ENCODE measurements at places on chromosomes 5 and 9.

- DNase-seq: no peak
Observed at GRCh38 chr9:134355158-134355557, 28.9 kb downstream of the RXRA start.

DNA sequence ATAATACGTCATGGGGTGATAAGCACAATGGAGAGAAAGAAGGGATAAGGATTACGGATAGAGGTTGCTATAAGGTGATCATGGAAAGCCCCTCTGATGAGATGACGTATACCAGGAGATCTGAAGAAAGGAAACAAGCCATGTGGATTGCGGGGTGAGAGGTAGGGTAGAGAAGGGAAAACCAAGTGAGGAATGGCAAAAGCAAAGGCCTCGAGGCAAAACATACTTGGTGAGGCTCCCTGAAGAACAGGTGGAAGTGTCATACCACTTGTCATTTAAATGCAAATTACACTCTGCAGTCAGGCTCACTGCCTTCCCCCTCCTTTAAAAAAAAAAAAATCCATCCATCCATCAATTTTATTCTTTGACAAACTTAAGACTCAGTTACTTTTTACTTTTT is 420.8 kb downstream of the RAB3C start:
- no peak for DNase-seq

- no peak for DNase-seq
Observed at GRCh38 chr5:99386406-99387077, 457.7 kb upstream of the CHD1 start.

GRCh38 chr9:122186301-122186700 is 26.6 kb downstream of the MORN5 start:
- no peak for DNase-seq

- no peak for DNase-seq
Observed at GRCh38 chr5:5473226-5473625, 50.7 kb downstream of the ICE1 start.

GRCh38 chr9:77841739-77842386 is 189.7 kb downstream of the GNAQ start:
- DNase-seq: no peak

DNA sequence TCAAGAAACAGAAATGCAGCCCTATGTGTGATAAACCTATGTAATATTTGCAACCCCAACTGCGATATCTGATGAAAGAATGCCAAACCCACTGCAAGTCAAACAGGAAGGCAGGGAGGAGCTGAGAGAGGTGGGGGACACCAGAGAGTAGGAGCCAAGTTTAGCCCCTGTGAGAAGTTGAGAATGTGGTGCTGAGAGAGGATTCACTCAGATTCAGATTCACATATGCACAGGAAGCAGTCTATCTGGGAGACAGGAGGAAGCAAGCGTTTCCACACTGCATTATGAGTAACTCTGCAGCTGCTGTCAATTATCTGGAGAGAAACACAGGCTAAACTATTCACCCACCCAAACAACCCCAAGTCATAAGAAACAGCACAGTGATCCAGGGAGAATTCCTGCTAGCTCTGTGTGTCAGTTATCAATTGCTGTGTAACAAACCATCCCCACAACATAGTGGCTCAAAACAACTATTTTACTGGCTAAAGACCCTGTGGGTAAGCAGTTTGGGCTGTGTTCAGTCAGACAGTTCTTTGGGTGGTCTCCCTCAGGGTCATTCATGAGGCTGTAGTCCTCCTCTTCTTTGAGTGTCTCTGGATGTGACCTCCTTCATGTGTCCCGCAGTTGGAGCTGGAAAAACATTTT is 161.9 kb upstream of the RAI14 start:
- no peak for DNase-seq

DNA sequence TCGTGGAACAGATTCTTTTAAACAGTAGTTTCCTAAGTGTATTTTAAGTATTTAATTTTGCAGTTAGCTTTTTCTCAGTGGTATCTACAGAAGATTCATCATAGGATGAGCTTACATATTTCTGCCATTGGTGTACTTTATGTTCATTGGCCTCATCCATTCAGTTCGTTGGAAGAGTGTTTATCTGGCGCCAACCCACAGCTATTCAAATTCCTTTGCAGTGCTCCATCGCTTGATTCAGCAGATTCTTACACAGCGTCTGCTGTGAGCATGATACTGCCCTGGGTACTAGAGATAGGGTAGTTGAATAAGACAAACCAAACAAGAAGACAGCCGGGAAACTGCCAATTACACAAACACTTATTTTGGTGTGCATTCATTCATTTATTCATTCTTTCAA is 55.1 kb downstream of the NUP214 start:
- DNase-seq: no peak

- DNase-seq: no peak
Observed at GRCh38 chr9:114282926-114283325, 40.0 kb upstream of the ORM1 start.

- DNase-seq: no peak
Observed at GRCh38 chr5:111649516-111649915, 107.5 kb downstream of the NREP start.

GRCh38 chr9:94528886-94529285 is 26.0 kb upstream of the PCAT7 start:
- DNase-seq: no peak

DNA sequence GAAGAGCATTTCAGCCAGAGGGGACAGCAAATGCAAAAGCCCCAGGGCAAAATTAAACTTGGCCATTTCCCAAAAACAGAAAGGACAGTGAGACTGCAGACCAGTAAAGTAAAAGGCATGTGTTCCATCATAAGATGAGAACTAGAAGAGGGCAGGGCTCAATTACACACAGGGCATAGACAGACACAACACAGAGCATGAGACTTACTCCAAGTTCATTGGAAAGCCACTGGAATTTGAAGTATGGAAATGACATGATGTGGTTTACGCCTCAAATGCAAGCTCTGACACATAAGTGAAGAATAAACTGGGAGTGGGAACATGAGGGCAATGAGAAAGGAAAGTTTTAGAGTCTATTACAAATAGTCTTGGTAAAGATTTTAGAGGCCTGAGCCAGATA is 446.6 kb upstream of the GRIA1 start:
- no peak for DNase-seq

DNA sequence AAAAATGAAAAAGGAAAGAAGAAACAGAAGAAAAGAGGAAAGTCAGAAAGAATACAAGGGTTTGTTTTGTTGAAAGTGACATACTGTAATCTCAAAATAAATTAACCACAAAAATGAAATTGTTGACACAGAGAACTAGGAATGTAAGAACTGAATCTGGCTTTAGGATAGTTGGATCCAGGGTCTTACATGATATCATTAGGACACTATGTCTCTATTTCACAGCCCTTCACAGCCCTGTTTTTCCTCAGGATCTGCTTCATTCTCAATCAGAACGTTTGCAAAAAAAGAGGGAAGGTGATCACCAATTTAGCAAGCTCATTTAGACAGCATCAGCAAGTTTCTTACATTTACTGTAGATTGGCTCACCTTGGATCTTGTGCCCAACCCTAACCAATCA is 188.5 kb upstream of the NREP start:
- DNase-seq: no peak

- DNase-seq: no peak
Observed at GRCh38 chr9:93255994-93256877, 72.3 kb downstream of the WNK2 start.

DNA sequence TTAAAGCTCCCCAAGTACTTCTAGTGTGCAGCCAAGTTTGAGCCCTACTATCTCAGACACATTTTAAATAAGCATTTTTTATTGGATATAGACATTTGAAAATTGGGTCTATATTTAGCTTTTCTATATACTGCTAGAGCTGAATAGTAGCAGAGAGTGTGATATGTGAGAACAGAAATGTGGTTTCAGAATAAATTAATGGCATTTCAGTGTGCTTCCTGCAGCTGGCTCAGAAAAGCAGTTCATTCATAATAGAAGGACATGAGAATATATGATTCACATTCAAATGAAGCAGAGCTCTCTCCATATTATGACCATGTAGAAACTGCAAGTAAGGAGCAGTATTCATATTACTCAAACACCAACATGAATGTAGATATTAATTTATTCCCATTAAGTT is 464.0 kb downstream of the PTPRD start:
- no peak for DNase-seq

- DNase-seq: no peak
Observed at GRCh38 chr5:10949856-10950630, 189.0 kb upstream of the DAP start.
